ENCODE measurements at places on chromosomes 6 and 20.

DNA sequence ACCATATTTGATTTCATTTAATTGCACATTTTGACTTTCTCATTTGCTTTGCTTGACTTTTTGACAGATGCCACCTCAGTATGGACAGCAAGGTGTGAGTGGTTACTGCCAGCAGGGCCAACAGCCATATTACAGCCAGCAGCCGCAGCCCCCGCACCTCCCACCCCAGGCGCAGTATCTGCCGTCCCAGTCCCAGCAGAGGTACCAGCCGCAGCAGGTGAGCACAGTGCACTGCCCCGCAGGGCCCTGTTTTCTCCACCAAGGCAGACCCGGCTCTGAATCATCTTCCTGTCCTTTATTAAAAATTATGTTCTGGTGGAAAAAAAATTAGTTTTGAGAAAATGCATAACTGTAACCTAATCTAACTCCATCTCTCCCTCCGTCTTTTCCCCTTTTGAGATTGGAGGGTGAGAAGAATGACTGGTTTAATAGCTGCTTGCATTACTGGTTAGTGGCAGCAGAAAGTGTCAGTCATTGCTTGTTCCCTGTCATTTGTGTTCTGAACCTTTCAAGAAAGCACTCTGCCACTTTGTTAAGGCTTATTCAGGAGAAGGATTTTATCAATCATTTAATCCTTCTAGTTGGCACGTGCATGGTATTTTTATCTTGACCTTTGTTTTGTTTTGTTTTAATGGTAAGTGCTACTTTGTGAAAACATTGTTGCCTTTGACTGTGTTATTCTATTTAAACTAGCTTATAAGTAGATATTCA is 124.3 kb downstream of the ARID1B start:
- no peak for DNase-seq

DNA sequence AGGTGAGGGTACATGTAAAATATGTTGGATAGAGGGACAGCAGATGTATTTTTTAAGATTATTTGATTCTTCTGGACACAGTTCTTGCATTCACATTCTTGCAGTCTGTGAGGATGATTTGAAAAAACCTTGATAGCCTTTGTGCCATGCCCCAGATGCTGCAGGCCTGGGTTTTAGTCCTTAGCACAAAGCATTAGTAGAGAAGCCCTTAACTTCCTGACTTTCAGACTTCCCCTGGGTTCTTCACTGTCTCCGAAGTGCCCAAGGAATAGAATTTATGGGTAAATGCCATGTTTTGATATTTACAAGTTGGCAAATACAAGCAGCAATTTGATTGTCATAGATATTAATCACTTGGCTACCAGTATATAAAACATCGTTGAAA is 67.6 kb upstream of the SUPT3H start:
- no peak for DNase-seq

- DNase-seq = no peak
Measured at GRCh38 chr20:31555203-31555775, 41.0 kb downstream of the HM13 start.

GRCh38 chr20:11451793-11452291 is 465.9 kb upstream of the BTBD3 start:
- DNase-seq = peak; percentile 4

- no peak for DNase-seq
Measured at GRCh38 chr6:129555206-129555832, 154.7 kb downstream of the ARHGAP18 start.

- DNase-seq = no peak
Measured at GRCh38 chr6:120764312-120764711, 570.0 kb downstream of the TBC1D32 start.

DNA sequence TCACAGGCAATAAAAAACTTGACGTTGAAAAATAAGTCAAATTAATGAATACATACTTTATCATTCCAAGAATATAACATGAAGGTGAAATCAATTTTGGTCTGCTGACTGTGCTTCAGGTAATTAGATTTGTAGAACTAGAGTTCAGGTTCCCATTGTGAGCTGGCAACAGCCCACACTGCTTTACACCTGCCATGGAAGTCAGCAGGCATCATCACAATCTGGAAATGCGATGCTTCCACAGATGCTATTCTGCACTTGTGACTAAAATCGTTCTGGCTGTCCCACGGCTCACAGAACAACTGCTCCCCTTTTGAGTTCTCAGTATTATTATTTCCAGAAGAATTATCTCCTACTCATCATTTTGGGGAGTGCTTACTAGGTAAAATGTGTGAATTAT is 62.6 kb upstream of the THEMIS start:
- no peak for DNase-seq

DNA sequence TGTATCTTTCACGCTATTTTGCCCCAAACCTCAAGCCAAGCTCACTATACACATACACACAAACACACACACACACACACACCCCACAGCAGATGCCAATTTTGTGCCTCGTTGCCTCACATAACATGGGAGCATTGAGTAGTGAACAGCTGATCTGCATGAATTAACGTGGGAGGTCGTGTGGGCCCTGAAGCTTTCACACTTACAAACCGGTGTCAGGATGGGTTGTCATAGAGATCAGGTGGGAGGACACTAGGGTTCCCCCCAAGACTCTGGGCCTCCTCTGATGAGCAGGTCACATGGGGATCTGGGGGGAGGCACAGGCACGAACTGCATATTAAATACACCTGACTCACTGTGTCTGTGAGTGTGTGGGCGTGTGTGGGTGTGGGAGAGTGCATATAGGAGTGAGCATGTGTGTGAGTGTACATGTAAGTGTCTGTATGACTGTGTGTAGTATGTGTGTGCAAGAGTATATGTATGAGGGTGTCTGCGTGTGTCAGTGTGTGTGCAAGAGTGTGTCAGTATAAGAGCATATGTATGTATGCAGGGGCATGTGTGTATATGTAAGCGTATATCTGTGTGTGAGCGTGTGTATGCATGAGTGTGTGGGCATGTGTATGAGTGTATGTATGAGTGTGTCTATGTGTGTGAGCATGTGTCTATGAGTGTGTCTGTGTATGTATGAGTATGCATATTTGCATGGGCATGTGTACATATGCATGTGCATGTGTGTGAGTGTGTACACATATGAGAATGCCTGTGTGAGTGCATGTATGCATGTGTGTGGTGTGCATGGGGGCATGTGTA is 370.4 kb downstream of the PREX1 start:
- no peak for DNase-seq

DNA sequence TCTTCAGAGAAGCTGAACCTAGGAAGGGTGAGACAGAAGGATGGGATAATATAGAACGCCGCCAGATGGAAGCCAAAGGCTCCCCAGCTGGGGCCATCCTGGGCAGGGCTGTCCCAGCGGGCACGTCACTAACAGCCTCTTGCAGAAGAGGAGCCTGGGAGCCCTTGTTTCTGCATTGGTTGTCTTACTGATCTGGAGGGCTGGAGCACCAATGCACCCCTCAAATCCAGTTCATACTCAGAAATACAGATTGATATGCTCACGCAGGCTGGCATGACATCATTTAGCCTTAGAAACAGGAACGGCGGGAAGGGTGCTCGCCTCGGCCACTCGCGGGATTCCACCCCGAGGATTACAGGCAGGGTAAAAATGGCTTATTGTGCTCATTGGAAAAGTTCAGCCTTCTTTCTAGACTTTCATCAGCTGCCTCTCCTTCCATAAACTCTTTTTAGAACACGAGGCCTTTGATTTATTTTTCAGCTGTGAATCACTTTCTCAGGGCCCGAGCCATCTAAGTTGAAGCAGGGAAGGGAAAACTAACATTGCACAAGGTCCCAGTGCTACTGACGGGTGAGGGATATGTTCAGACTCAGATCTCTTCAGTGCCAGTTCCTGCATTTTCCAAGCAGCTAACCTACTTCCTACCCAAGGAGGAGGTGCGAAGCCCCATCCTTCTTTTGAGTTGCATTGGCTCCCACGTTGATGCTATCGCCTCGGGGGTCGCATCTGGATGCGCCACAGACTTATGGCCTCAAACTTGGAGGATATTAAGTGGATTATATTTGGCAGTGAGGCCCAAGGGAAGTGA is 82.3 kb downstream of the GMPR start:
- no peak for DNase-seq

GRCh38 chr6:148727104-148727503 is 19.7 kb upstream of the UST start:
- DNase-seq = no peak

- no peak for DNase-seq
Measured at GRCh38 chr6:2748183-2748582, 2.5 kb downstream of the MYLK4 start.

- DNase-seq = no peak
Measured at GRCh38 chr6:49911252-49911651, 44.9 kb upstream of the CRISP1 start.

DNA sequence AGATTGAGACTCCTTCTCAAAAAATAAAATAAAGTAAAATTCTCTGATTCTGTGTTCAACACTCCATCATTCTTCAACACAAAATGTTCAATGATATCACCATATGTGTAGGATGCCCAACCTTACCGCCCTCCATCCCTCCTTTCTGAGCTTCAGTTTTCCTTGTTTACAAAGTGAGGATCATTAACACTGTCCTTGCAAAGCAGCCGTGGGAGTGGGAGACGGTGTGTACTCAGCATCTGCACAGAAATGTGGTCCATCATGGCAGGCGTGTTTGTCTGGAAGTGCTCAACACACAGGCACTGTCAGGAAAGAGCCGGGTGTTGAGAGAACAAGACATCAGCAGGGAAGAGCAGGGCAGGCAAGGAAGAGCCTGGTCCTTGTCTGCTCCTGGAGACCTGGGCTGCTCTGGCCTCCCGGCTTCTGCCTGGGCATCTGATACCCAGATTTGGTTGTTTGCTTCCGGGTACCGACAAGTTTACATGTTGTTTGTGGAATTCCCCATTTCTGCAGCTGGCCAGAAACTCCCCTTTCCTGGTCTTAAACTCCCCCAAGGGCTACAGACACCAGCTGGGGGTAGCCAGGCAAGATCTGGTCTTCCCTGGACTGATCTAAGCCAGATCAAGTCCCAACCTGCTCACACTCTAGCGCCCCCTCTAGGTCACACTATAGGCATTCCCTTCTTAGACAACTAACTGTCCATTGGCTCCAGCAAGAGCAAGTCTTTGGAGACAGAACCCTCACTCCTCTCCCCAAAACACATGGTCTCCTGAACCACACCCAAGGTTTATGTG is 26.7 kb upstream of the TTPAL start:
- peak; percentile 31 for DNase-seq

- peak; percentile 51 for DNase-seq
Measured at GRCh38 chr6:132298344-132298949, 102.8 kb downstream of the MOXD1 start.

- no peak for DNase-seq
Measured at GRCh38 chr6:114267897-114268296, 74.9 kb downstream of the HS3ST5 start.

- DNase-seq = no peak
Measured at GRCh38 chr6:138803861-138804260, 8.0 kb downstream of the ECT2L start.

GRCh38 chr20:47205577-47206123 is 150.8 kb downstream of the ZMYND8 start:
- peak; percentile 36 for DNase-seq

GRCh38 chr20:1336699-1337367 is 7.9 kb upstream of the SDCBP2 start:
- no peak for DNase-seq

GRCh38 chr6:13163161-13163944 is 165.0 kb downstream of the TBC1D7 start:
- no peak for DNase-seq

DNA sequence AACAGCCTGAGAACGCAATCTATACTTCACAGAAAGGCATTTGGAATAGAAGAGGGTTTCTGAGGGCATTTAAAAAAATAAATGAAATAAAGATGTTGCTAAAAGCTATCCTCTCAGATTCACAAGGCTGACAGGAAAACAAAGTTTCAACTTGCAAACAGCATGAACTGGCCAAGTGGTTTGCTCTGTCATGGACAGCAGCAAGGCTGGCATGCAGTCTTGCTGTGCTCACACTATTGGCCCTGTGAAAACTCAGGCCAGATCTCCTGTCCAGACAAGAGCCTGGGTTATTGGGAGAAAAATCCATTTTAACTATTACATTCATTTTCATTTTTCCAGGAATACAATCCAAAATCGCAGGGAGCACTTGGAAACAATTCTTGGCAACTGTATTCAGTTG is 506.2 kb upstream of the SLC35B3 start:
- no peak for DNase-seq

DNA sequence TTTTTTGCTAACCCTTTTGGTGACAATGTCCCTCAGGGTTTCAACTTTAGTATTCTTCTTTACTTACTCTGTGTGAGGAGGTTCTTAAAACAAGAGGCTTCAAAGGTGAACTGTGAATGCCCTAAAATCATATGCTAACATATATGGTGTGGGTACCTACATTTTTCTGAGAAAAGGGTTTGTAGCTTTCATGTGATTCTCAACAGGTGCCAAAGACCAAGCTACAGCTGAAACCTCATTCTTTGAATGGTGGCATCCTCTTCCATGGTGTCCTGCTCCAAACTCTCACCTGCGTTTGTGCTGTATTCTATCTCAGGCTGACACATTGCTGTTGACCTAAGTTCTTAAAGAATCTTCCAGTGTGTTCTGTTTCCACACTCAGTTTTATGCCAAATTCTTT is 177.3 kb downstream of the PRL start:
- DNase-seq = no peak

GRCh38 chr6:119119989-119120388 is 41.5 kb upstream of the FAM184A start:
- DNase-seq = no peak

DNA sequence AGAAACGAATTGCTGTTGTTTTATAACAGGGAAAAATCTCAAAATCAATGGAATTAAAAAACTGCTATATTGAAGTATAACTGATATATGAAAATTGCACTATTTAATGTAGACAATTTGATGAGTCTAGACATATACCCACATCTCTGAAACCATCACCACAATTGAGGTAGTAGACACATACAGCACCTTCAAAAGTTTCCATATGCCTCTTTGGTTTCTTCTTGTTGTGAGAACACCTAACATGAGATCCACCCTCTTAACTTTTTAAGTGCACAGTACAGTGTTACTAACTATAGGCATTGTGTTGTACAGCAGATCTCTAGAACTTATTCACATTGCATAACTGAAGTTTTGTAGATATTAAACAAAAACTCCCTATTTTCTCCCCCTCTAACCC is 14.0 kb upstream of the SLC17A5 start:
- DNase-seq = no peak

All from nephron progenitor cell (in vitro differentiated cells).